Uterus (tissue), 4 donors: ENCODE measurements at places on chromosomes 3 and 15. TPM values are rescaled to one million over a fixed set of nuclear protein-coding genes. Genes with fewer than 3 reads are reported as not detected.

Gene KLF15
- 23.4 TPM for total RNA-seq

Gene KLHL40
- not detected for total RNA-seq

DNA sequence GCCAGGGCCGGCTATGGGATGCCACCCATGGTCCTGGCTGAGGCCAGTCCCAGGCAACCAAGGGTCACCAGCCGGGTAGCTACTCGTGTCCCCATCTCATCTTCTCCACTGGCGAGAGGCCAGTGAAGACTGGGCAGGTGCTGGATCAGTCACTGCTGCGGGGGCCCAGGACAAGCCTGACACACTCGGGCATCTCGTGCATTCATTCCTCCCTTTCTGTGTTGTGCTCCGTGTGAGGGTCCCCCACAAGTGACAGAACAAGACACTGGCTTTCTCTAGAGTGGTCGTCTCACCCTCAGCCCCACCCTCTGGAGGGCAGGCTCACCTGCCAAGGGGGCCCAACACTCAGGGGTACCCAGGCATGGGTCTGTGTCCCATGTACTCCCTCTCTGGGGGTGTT lies 48.4 kb downstream of the ROPN1B start:
- DNase-seq = no peak

DNA sequence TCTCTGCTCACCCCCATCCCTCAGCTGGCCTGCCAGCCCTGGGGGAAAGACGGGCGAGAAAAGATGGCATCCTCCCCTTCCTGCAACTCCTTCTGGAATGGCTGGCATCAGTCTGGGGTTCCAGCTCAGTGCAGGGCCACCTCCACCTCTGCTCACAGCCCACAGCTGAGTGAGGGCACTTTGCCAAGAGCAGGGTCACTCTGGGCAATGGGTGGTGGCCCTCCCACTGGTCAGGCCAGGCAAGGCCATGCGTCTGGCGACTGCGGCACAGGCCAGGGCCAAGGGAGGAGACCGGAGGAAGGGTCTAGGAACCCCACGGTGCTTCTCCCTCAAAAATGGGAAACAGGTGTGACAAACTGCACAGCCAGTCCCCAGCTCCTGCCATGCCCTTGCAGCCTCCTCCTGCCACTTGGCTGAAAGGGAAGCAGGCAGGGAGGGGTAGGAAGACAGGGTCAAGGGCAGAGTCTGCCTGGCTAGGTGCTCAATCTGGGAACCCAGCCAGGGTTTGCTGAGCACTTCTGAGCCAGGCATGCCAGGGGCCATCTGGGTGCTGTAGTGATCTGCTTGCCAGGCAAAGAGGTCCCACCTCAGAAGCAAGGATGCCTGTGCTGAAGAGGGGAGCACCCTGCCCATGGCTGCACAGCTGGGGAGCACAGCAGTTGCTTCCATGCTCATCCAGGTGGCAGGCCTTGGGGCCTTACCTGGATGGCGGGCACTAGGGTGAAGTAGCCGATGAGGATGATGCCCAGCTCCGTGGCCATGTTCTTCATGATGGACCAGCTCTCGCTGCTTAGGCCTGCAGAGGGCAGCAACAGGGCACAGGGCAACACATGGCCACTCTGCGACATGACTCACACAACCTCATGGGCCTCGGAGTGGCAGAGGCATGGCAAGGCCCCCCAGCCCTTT lies 41.2 kb downstream of the PTPN23 start:
- no peak for DNase-seq

- no peak for DNase-seq
Observed at GRCh38 chr15:66564136-66565041, 1.4 kb downstream of the LCTL start.

Gene C3orf52
- total RNA-seq = 0.51 TPM

Gene GATM
- total RNA-seq = 23.7 TPM

Gene CAMKV
- total RNA-seq = not detected

- no peak for DNase-seq
Observed at GRCh38 chr3:31275038-31275572, 257.6 kb upstream of the STT3B start.

GRCh38 chr3:62226601-62227339 lies 146.6 kb downstream of the FEZF2 start:
- DNase-seq = no peak

DNA sequence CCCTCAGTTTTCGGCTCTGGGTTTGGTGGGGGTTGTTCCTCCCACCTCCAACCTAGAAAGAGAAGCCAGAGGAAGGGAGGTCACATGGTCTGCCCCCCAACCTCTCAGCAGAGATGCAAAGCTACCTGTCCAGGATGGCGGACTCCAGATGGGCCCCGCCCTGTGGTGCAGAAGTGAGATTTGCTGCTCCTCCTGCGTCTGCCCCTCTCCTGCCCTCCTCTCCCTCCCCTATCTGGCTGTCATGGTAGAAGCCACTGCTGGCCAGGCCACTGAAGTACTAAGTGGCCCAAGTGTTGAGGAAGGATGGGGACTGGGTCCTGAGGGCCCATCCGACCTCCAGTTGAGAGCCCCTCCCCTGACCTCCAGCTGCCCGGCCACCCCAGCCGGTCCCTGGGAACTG lies 2.1 kb upstream of the SEMA3B start:
- no peak for DNase-seq

- DNase-seq = peak; percentile 1
Observed at GRCh38 chr3:13705051-13705450, 156.1 kb downstream of the FBLN2 start.

Gene ZNF80
- not detected for total RNA-seq
